ENCODE measurements at places on chromosomes 2 and 18. TPM values are rescaled to one million over a fixed set of nuclear protein-coding genes. Genes with fewer than 3 reads are reported as not detected.

GRCh38 chr2:36445185-36445866 lies 89.7 kb downstream of the CRIM1 start:
- no peak for DNase-seq

DNA sequence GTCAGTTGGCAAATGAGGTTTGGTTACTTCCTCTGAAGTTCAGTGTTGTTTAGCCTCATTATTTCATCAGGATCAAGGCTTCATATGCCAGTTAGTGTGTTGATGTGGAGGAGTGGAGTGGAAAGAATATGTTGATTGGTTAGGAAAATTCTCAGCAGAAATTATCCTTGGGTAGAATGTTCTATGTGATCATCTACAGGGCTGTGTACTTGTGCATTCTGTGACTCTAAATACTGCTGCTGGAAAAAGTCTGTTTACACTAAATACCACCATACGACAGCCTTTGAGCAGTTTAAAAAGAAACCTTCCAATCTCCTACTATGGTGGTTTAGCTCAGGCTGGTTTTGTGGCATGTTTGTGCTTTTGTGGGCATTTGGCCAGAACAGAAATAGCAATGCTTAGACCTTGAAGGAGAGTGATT lies 25.8 kb downstream of the CAB39 start:
- no peak for DNase-seq

GRCh38 chr18:21672521-21673267 lies 31.9 kb downstream of the ABHD3 start:
- no peak for DNase-seq

DNA sequence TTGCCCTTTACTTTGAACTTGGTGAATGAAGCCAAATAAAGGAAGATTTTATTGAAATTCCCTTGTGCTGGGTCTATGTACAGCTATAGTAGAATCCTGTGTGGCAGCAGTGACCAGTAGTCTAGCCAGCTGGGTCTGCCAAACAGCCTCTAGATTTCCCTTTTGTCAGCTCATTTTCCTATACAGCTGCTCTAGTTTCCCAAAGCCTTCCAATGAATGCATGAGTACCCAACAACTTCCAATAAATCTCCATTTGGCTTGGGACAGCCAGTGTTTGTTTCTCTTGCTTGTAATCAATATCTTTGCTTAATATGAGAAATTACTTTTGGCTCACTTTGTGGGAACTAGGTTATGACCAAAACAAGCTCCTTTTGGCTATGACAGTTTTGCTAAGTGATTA lies 43.6 kb downstream of the SCN9A start:
- no peak for DNase-seq

Gene NEU4
- polyA plus RNA-seq = 1.4 TPM

Gene MAP3K2
- 29.5 TPM for polyA plus RNA-seq

Gene TEX44
- polyA plus RNA-seq = not detected

Gene TMEM178A
- polyA plus RNA-seq = 101 TPM

Data from right renal pelvis (tissue), 4 donors.